ENCODE measurements at places on chromosomes 5 and 9. TPM values are rescaled to one million over a fixed set of nuclear protein-coding genes. Genes with fewer than 3 reads are reported as not detected.

- DNase-seq, result no peak
Observed at GRCh38 chr5:32680183-32680582, 30.9 kb upstream of the NPR3 start.

GRCh38 chr5:160274483-160274931 lies 37.9 kb downstream of the CCNJL start:
- no peak for DNase-seq

DNA sequence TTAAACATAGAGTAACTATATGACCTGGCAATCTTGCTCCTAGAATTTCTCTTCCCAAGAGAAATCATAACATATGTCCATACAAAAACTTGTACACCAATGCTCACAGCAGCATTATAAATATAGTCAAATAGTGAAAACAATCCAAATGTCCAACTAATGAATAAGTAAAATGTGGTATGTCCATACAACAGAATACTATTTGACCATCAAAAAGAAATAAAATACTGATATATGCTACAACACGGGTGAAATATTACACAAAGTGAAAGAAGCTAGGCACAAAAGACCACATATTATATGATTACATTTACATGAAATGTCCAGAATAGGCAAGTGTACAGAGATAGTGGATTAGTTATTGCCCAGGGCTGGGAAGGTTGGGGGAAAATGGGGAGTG lies 41.4 kb downstream of the PSMB7 start:
- DNase-seq, result no peak

DNA sequence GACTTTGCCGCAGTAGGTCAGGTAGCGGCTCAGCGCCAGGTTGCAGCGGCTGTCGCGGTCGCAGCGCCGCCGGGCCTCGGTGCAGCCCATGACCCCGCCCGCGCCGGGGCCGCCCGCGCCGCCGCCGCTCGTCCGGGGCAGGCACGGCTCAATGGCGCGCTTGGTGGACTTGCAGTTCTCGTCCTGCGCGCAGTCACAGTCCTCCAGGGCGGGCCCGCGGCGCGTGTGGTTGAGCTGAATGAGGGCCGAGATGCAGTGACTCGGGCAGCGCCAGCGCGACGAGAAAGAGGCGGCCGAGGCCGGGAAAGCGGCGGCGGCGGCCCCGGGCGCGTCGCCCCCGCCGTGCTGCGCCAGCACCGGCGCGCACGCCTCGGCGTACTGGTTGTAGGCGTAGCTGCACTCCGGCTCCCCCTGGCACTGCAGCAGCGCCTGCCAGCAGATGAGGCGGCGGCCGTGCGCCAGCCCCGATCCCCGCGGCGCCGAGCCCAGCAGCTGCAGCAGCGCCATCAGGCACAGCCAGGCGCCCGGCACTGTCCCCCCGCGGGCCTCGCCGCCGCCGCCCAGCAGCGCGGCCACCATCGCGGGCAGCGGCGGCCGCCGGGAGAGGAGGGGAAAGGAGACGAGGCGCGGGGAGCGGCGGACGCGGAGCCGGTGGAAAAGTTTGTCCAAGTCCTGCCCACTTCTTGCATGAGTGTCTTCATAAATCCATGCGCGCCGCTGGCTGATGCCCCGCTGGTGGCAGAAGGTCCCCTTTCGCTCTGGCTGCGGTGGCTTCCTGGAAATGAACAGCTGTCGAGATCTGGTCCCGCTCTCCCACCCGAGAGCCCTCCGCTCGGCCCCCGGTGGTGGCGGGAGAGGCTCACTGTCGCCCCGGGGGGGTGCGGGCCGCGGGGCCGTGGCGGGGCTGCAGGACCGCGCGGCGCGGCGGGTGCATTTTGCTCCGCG lies 833 bp downstream of the GAS1 start:
- peak; percentile 18 for DNase-seq

The FOCAD gene
- polyA plus RNA-seq, result 1.5 TPM

DNA sequence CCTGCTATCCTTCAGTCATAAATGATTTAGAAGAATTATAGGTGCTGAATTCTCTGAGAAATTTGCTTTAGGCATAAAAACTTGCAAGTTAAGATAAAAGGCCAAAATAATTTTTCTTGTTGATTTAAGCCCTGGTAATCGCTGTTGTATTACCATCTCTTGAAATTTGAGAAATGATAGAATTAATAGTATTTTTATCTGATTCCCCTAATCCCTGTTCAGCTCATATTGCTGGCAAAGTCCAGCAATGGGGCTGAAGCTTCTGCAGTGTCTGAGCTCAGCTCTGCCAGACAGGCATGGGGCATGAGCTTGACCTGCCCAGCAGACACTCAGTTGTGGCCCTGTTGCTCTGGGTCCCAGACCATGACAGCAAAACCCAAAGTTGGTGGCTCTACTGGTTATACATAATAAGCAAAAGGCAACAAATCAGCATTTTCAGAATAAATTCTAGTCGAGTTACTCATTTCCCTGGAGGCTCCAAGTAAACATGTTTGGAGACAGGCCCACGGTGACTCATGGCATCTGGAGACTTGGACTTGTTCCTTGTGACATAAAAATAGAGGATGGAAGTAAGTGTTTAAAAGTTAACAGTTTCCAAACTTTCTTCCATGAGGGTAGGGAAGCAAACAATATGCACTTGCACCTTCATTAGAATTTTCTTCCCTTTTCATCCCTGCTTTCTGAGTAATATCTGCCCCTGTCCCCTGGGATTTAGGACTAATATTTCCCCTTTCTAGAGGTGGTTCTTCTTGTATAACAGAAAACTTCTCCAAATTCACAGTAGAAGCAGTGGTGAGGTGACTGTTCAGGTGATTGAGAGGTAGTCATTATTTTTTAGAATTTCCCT lies 60.2 kb upstream of the SLC2A8 start:
- no peak for DNase-seq

DNA sequence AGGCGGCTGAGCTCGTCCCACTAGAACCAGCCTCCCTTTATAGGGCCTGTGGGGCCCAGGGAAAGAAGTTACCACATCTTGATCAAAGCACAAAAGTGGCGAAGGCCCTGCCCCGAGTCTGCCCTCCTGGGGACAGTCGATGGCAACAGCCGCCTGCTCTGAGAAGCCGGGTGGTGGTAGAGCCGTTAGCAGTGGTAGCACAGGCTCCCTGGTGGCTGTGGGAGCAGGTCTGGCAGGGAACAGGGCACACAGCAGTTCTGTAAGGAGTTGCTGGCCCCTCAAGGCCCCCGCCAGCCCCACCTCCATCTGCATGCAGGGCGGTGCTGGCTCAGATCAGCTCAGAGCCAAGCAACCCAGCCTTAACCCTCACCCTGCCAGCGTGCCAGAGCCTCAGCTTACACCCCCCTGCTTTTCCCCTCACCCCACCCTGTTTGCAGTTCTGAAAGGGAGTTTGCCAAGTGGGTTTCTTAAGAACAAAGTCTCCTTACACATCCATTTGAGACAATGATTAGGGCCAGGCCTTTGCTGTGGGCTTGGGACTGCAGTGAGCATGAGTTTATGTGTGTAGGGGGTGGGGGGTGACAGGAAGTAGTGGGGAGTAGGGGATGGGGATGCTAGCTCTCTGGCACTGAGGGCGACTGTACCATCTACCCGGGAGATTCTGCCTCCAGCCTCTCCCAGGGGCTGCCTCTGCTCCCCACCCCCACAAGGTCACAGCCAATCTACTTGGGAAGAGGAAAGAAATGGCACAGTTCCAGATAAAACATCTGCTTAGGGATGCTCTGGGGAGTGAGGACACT lies 11.8 kb downstream of the ACSL6 start:
- DNase-seq, result no peak

- DNase-seq, result no peak
Observed at GRCh38 chr9:85016384-85017006, 347.0 kb downstream of the NTRK2 start.

The TMEM174 gene
- polyA plus RNA-seq, result not detected

GRCh38 chr5:119120893-119121292 lies 50.0 kb downstream of the DMXL1 start:
- no peak for DNase-seq
